ENCODE measurements at places on chromosomes 16 and 17.

DNA sequence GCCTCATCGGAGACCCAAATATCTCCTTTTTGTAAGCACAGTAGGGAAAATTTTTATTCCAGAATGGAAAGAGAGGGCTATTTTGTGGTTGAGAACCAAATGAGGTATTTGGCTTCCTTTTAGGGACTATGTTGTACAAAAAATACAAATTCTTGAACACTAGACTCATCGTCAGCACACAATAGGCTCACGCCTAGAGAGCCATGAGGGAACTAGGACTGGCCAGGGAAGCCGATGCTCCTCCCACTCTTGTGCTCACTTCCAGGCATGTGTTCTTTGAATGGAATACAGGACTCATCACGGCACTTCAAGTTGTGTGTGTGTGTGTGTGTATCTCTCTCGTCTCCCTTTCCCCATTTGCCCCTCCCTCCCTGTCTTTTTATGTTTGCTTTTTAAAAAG lies 17.8 kb upstream of the BLMH start:
- DNase-seq, result no peak

- no peak for DNase-seq
Measured at GRCh38 chr16:10619271-10619849, 39.0 kb upstream of the EMP2 start.

- no peak for DNase-seq
Measured at GRCh38 chr17:29549177-29549923, 17.5 kb downstream of the ABHD15 start.

- peak; percentile 70 for DNase-seq
Measured at GRCh38 chr16:74999219-74999608, 390 bp downstream of the ZNRF1 start.

- DNase-seq, result no peak
Measured at GRCh38 chr17:49229805-49230600, 584 bp downstream of the PHOSPHO1 start.

- DNase-seq, result no peak
Measured at GRCh38 chr16:56815721-56816120, 49.3 kb upstream of the SLC12A3 start.
